ENCODE measurements at places on chromosomes 3 and 15.

DNA sequence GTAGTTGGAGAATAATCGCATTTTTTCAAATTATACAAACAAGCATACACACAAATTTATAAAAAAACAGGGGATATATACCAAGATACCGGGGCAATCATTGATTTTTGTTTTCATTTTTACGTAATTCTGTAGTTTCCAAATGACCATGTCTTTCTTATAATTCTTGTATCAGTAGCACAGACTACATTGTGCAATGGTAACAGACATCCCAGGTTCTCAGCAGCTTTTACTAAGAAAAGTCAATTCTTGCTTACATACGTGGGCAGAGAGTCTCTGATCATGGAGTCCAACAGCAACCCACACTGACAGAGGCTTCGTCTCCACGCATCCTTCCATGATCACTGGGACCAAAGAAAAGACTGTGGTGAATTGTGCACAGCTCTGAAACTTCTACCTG lies 441.3 kb downstream of the TBL1XR1 start:
- DNase-seq, result no peak

GRCh38 chr3:130838898-130839600 lies 54.8 kb upstream of the ATP2C1 start:
- DNase-seq, result no peak

GRCh38 chr3:81911221-81911620 lies 149.8 kb upstream of the GBE1 start:
- no peak for DNase-seq

DNA sequence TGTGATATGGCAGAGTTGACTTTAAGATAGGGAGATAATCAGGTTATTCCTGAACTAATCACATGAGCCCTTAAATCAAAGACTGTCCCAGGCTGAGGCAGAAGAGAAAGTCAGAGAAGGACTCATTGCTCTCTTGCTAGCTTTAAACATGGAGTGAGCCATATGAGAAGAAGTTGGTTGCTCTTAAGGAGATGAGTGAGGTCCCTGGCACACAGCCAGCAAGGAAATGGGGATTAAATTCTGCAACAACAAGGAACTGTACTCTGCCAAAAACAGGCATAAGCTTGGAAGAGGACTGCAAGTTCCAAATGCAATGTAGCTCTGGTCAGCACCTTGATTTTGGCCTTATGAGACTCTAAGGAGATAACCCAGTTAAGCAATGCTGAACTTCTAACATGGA lies 457.0 kb downstream of the PLOD2 start:
- peak; percentile 54 for DNase-seq

- no peak for DNase-seq
Observed at GRCh38 chr3:195154793-195155535, 116.0 kb downstream of the XXYLT1 start.

DNA sequence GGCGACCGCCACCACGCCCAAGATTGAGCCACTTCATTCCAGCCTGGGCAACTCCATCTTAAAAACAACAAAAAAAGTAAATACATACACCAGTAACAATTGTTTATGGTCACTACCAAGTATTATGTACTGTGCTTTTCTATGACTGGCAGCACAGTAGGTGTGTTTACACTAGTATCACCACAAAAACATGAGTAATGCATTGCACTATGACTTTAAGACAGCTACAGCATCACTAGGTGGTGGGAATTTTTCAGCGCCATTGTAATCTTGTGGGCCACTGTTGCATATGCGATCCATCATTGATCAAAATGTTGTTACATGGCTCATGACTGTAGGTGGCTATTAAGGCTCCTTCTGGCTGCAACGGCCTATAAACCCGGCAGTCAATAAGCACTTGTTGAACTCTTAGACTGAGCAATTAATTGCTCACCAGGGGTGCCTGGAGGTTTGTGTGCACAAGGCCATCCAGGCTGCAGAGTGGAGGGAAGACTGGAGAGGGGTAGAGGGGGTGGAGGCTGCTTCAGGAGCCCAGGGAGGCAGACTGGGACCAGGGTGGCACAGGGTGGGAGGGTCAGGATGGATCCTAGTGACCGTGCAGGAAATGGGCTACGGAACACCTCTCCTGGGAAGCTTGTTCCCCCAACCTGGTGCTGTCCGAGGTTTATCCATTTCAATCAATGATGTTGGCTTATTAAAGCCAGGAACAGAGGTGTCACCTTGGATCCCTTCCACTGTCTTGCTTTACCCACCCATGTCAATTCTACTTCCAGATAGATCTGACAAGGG lies 17.9 kb upstream of the COPG1 start:
- DNase-seq, result no peak

GRCh38 chr3:184230603-184231528 lies 1.5 kb downstream of the VWA5B2 start:
- DNase-seq, result no peak

GRCh38 chr3:160163229-160163878 lies 61.9 kb upstream of the C3orf80 start:
- no peak for DNase-seq

GRCh38 chr3:137116619-137117018 lies 158.8 kb downstream of the IL20RB start:
- no peak for DNase-seq

GRCh38 chr3:79015854-79016253 lies 751.9 kb downstream of the ROBO1 start:
- no peak for DNase-seq

DNA sequence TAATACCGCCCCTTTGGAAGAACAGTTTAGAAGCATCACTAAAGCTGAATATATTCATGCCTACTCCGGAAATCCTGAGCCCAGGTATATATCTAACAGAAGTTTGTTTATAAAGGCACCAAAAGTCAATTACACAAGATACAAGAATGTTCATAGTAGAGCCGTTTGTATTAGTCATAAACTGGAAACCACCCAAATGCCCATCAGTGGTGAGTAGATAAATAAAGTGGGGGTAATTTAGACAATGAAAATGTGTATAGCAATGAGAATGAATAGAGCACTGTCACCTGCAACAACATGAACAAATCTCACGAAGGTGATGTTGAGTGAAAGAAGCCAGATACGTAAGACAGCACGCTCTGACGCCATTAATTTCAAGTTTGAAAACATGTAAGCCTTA lies 68.3 kb upstream of the GLCE start:
- DNase-seq, result no peak

GRCh38 chr15:96462768-96463750 lies 132.6 kb downstream of the NR2F2 start:
- no peak for DNase-seq
